AG10803 (cell line): ENCODE measurements at places on chromosomes 16 and 17.

- peak; percentile 77 for DNase-seq
Measured at GRCh38 chr17:43591779-43592562, 45.8 kb upstream of the ETV4 start.

- DNase-seq, result peak; percentile 22
Measured at GRCh38 chr16:1470481-1471251, 4.2 kb downstream of the CLCN7 start.

DNA sequence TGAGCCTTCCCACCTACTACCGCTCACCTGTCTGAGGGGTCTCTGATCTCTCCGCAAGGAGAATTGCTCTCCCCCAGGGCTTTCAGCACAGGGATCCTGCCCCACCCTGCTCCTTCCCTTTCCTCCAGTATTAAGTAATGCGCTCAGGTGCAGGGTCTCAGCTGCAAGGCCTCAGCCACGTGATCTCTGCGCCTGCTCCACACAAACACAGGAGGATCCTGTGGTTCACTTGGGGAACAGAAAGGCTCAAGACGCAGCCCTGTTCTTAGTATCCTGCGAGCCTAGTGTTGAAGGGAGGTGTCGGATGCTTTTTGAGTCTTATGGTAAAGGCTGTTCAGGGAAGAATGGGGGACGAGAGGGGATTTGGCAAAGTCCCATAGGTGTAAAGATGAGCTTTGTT, 41.6 kb upstream of the GCSH start:
- no peak for DNase-seq

- DNase-seq, result peak; percentile 49
Measured at GRCh38 chr16:50611332-50611934, 63.2 kb downstream of the NKD1 start.

GRCh38 chr16:17316005-17316404, 154.8 kb downstream of the XYLT1 start:
- no peak for DNase-seq
